ENCODE measurements at places on chromosomes 7 and 10.

DNA sequence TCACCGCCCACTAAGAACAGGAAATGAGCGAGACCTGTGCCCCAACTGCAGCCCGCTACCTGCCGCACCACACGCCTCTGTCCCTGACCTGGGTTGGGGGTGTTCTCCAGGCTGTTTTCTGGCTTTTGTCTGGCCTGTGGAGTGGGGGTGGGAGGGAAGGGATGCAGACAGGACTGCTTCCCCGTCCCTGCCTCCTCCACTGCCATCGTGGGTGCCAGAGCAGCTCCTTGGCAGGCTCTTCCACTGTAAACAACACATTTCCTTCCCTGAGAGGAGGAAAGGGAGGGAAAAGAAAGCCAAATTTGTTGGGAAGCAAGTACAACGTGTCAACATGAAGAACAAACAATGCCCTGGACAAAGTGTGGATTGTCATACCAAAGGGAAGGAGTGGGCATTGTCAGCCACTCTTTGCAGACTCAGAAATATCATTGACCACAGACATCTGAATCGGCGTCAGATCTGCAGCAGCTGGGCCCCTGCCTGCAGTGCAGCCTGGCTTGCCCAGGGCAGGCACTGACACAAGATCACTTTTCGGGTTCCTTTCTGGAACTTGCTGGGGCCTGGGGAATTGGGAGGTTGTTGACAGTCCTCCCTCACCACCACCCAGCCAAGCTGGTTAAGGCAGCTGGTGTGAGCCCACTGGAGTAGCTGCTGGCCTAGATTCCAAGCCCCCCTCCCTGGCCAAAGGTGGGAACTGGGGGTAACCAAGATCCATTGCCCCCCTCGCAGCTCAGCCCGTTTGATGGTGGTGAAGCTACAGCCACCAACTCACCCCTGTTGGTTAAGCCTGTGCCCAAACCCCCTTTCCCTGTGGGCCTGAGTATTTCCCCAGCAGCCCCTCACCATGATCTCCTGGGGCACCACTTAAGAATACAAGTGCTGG, 22.6 kb upstream of the TRIM8 start:
- DNase-seq: no peak

GRCh38 chr7:105675934-105676371, 94.7 kb upstream of the EFCAB10 start:
- peak; percentile 63 for DNase-seq

GRCh38 chr7:88205179-88205578, 14.7 kb downstream of the SRI start:
- no peak for DNase-seq

- DNase-seq: no peak
Measured at GRCh38 chr10:96287392-96288105, 16.2 kb upstream of the BLNK start.

- no peak for DNase-seq
Measured at GRCh38 chr10:52208365-52208764, 105.7 kb upstream of the DKK1 start.

GRCh38 chr10:24201503-24202180, 7.3 kb upstream of the KIAA1217 start:
- DNase-seq: no peak

- no peak for DNase-seq
Measured at GRCh38 chr10:56351909-56352630, 9.0 kb downstream of the ZWINT start.

GRCh38 chr7:28818996-28819395, 139.1 kb downstream of the TRIL start:
- DNase-seq: no peak

DNA sequence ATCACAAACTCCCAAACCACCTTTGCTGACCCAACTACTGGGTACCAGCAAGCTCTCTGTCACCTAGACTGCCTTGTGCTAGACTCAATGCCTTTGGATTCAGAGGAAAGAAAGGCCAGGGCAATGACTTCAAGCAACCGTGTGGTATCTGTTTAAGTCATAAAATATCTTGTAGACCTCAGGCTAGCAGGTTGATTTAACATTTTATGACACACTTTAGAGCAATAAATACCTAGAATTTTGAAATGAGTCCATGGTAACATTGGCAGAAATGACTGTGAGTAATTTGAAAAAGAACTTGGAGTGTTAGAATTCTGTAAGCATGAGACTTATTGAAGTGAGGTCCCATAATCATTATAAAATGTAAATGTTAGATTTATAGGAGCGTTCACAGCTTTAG, 87.2 kb downstream of the TWIST1 start:
- no peak for DNase-seq

All from activated CD8-positive, alpha-beta T cell treated with anti-CD3 and anti-CD28 coated beads, Interleukin-2, amount 10 ng/mL, durations not matched to agents 7 days and 5 days (primary cell).